ENCODE measurements at places on chromosomes 11 and 22. TPM values are rescaled to one million over a fixed set of nuclear protein-coding genes. Genes with fewer than 3 reads are reported as not detected.

- H3K4me3 ChIP-seq: no peak overlapping the region
- no peak for DNase-seq
- H3K36me3 ChIP-seq: peaks cover 61% of the 10 kb centered on the region
- peaks cover 2% of the 10 kb centered on the region for H3K4me1 ChIP-seq
- H3K27ac ChIP-seq: no peak overlapping the region
Measured at GRCh38 chr11:62137276-62137861, 13.6 kb downstream of the INCENP start.

- H3K27me3 ChIP-seq: no peaks in the 10 kb centered on the region
- H3K27ac ChIP-seq: no peak overlapping the region
- no peaks in the 10 kb centered on the region for H3K4me1 ChIP-seq
- H3K4me3 ChIP-seq: no peak overlapping the region
Measured at GRCh38 chr22:47201996-47202818, 439.8 kb downstream of the TBC1D22A start.

- H3K27me3 ChIP-seq: no peaks in the 10 kb centered on the region
- no peak overlapping the region for H3K27ac ChIP-seq
- H3K36me3 ChIP-seq: no peaks in the 10 kb centered on the region
Measured at GRCh38 chr11:69320756-69321741, 27.1 kb downstream of the MYEOV start.

- no peak overlapping the region for H3K4me3 ChIP-seq
- peaks cover 23% of the 10 kb centered on the region for H3K27me3 ChIP-seq
- H3K4me1 ChIP-seq: no peaks in the 10 kb centered on the region
- DNase-seq: no peak
Measured at GRCh38 chr11:125258291-125259032, 93.9 kb downstream of the PKNOX2 start.

GRCh38 chr22:30459181-30460052 is 12.4 kb downstream of the SEC14L3 start:
- peaks cover 11% of the 10 kb centered on the region for H3K27me3 ChIP-seq
- H3K4me1 ChIP-seq: no peaks in the 10 kb centered on the region
- H3K36me3 ChIP-seq: no peaks in the 10 kb centered on the region
- no peak overlapping the region for H3K27ac ChIP-seq
- no peak for DNase-seq

DNA sequence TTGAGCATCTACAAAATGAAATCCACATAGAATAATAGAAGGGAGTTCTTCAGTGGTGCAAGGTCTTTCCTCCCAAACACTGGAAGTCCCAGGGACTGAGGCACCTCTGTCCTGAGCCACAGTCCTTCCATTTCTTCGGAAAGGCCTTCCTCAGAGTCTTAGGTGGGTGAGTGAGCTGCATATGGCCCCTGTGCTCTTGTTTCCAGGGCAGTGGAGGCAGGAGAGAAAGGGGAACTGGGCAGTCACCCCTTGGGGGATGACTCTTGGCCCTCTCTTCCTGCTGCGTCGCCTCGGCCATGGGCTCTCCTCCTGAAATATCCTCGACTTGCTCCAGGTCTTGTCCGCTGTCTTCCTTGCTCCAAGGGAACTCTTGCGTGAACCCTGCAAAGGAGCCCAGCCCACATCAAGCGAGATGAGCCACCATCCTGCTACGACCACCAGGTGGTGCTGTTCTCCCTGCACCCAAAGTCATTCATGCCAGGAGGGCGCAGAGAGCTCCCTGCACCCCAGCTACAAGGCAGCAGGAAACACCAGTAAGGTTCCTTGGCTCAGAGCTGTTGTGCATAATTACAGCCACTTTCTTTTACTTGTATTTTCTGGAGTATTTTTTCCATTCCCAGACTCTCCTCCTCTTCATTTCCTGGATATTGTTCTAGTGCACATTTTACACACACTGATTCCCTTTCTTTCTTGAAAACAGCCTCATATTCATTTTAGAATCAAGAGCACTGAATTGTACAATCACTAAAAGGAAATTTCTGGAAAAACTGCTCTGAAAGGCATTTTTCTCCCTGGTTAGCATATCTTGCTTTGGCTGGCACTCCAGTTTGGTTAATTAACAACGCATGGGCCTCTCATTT is 397.8 kb downstream of the OPCML start:
- no peaks in the 10 kb centered on the region for H3K4me1 ChIP-seq
- H3K36me3 ChIP-seq: no peaks in the 10 kb centered on the region
- H3K27ac ChIP-seq: no peak overlapping the region
- H3K4me3 ChIP-seq: no peak overlapping the region
- no peak for DNase-seq

DNA sequence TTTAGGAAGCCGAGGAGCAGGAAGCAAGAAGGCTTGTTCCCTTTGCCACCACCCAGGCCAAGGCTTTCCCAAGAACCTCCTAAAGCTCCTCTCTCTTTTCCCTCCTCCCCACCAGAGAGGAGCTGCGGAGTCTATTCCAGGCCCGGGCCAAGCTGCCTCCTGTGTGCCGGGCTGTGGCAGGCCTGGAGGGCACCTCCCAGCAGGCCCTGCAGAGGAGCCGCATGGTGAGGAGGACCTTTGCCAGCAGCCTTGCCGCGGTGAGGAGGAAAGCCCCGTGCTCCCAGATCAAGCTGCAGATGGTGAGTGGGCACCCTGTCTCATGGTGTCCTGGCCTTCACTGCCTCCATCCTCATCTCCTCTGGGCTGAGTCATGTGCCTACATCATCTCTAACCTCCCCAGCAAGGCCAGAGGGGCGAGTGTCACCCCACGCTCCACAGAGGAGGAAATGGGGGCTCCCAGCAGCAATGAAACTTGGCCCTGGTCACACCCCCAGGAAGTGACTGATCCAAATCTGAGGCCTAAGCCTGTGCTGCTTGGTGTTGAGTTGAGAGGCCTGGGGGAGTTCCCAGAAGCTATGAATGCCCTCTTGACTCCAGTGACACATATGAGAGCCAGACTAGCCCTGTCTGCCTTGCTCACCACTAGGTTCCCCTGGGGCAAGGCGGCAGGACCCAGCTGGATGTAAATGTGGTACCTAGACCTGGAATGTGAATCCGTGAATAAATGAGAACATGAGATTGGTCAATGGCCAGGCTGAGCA is 104.2 kb downstream of the MYO18B start:
- H3K4me1 ChIP-seq: no peaks in the 10 kb centered on the region
- peaks cover 2% of the 10 kb centered on the region for H3K27me3 ChIP-seq
- no peaks in the 10 kb centered on the region for H3K36me3 ChIP-seq
- DNase-seq: no peak
- H3K4me3 ChIP-seq: no peak overlapping the region

GRCh38 chr11:119832202-119832935 is 103.4 kb upstream of the NECTIN1 start:
- no peak overlapping the region for H3K27ac ChIP-seq
- no peaks in the 10 kb centered on the region for H3K36me3 ChIP-seq
- H3K27me3 ChIP-seq: peaks cover 28% of the 10 kb centered on the region
- no peak overlapping the region for H3K4me3 ChIP-seq
- DNase-seq: no peak

- H3K4me1 ChIP-seq: no peaks in the 10 kb centered on the region
- no peak overlapping the region for H3K27ac ChIP-seq
Measured at GRCh38 chr11:132471466-132471865, 1060.8 kb downstream of the OPCML start.

GRCh38 chr11:38547462-38547861 is 1949.4 kb upstream of the RAG2 start:
- H3K27me3 ChIP-seq: no peaks in the 10 kb centered on the region
- no peak overlapping the region for H3K27ac ChIP-seq
- no peak for DNase-seq
- H3K4me1 ChIP-seq: no peaks in the 10 kb centered on the region
- H3K36me3 ChIP-seq: no peaks in the 10 kb centered on the region
- no peak overlapping the region for H3K4me3 ChIP-seq

DNA sequence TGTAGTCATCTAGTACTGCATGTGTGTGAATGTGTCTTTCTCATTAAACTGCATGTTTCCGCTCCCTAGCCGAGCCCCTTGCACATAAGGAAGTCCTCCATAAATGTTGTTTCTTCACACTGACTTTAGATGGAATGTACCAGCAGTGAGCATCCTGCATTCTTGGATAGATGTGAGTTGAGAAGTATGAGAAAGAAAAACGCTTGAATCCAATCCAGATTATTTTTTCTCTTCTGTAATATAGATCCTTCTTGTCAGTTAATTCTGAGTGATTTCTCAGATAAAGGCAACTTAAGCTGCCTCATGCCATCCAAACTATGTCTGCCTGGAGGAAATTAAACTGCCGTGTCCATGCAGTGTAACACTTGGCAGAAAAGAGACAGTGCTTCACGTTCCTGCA is 268.1 kb upstream of the ISX start:
- no peaks in the 10 kb centered on the region for H3K36me3 ChIP-seq
- no peaks in the 10 kb centered on the region for H3K4me1 ChIP-seq
- no peak overlapping the region for H3K27ac ChIP-seq

- no peak overlapping the region for H3K4me3 ChIP-seq
- no peak for DNase-seq
- H3K36me3 ChIP-seq: no peaks in the 10 kb centered on the region
- no peaks in the 10 kb centered on the region for H3K4me1 ChIP-seq
- no peaks in the 10 kb centered on the region for H3K27me3 ChIP-seq
- no peak overlapping the region for H3K27ac ChIP-seq
Measured at GRCh38 chr11:80261776-80262175, 820.9 kb upstream of the TENM4 start.

DNA sequence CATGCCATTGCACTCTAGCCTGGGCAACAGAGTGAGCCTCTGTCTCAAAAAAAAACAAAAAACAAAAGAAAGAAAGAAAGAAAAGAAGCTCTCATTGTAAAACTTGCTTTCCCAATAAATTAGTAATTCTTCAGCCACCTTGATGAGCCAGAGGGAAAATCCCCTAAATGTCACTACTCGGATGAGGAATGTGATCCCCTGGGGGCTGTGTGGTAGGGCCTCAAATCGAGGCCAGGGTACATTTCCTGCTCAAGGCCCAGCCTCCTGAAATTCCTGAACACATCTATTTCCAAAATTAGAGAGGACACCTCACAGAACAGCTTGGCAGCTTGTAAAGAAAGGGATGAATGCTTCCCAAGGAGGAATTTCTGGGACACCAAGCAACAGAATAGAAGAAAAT is 147.1 kb upstream of the SESN3 start:
- no peaks in the 10 kb centered on the region for H3K4me1 ChIP-seq
- no peak overlapping the region for H3K27ac ChIP-seq
- no peaks in the 10 kb centered on the region for H3K27me3 ChIP-seq
- no peak overlapping the region for H3K4me3 ChIP-seq

GRCh38 chr11:130774703-130775102 is 141.6 kb downstream of the SNX19 start:
- no peak for DNase-seq
- H3K27me3 ChIP-seq: peaks cover 5% of the 10 kb centered on the region
- H3K27ac ChIP-seq: no peak overlapping the region
- no peak overlapping the region for H3K4me3 ChIP-seq

DNA sequence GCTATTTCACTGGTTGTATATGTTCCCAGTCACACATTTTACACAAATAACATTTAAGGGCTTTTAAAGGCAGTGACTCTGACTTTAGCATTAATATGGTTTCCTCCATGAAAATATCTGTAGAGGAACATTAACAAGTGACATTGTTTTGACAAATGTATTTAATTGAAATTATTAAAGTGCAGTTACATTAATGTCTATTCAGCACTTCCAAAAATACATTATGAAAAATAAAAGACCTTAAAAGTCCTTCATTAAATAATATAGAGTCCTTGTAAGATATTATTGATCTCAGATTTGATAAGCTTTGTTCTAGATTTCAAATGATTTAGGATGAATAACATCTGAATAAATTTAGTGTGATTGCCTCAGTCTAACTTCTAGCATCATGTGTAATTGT is 951.9 kb upstream of the CHORDC1 start:
- no peak overlapping the region for H3K4me3 ChIP-seq
- no peaks in the 10 kb centered on the region for H3K27me3 ChIP-seq
- no peaks in the 10 kb centered on the region for H3K36me3 ChIP-seq
- no peaks in the 10 kb centered on the region for H3K4me1 ChIP-seq
- no peak for DNase-seq

- H3K36me3 ChIP-seq: no peaks in the 10 kb centered on the region
- H3K4me3 ChIP-seq: no peak overlapping the region
- H3K4me1 ChIP-seq: no peaks in the 10 kb centered on the region
- DNase-seq: no peak
Measured at GRCh38 chr11:32055861-32056260, 35.0 kb upstream of the RCN1 start.

- no peaks in the 10 kb centered on the region for H3K27me3 ChIP-seq
- no peak for DNase-seq
- H3K4me3 ChIP-seq: peak overlapping the region; percentile 61
- H3K36me3 ChIP-seq: no peaks in the 10 kb centered on the region
- peaks cover 49% of the 10 kb centered on the region for H3K4me1 ChIP-seq
Measured at GRCh38 chr22:49935561-49935960, 17.1 kb downstream of the CRELD2 start.

DNA sequence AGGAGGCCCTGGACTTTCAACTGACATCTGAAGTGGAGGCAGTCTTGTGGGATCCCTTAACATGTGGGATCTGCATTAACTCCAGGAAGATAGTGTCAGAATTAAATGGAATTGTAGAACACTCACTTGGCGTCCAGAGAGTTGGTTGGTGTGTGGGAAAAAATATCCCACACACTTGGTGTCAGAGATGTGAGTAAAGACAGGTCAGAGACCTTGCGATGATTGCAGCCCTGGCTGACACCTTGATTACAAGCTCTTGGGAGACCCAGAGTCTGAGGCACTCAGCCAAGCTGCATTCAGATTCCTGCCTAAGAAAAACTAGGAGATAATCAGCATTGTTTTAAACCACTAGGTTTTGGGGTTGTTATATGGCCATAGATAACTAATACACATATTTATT is 7.2 kb upstream of the TPCN2 start:
- H3K4me1 ChIP-seq: peaks cover 14% of the 10 kb centered on the region
- peaks cover 12% of the 10 kb centered on the region for H3K27me3 ChIP-seq
- no peaks in the 10 kb centered on the region for H3K36me3 ChIP-seq

DNA sequence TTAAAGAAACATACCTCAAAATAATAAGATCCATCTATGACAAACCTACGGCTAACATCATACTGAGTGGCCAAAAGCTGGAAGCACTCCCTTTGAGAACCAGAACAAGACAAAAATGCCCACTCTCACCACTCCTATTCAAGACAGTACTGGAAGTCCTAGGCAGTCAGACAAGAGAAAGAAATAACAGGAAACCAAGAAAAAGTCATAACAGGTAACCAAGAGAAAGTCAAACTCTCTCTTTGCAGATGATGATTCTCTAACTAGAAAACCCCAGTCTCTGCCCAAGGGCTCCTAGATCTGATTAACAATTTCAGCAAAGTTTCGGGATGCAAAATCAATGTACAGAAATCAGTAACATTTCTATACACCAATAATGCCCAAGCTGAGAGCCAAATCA is 35.6 kb downstream of the TMEM123 start:
- no peak overlapping the region for H3K4me3 ChIP-seq
- H3K27me3 ChIP-seq: no peaks in the 10 kb centered on the region
- no peak for DNase-seq
- peaks cover 69% of the 10 kb centered on the region for H3K4me1 ChIP-seq
- H3K36me3 ChIP-seq: peaks cover 56% of the 10 kb centered on the region

The POLD3 gene
- 14.9 TPM for total RNA-seq

The GPHA2 gene
- 0.33 TPM for total RNA-seq

The MADD gene
- total RNA-seq: 60.9 TPM

The CARD16 gene
- 31.5 TPM for total RNA-seq

The CECR2 gene
- 1.6 TPM for total RNA-seq

The KRTAP5-2 gene
- total RNA-seq: not detected

The JHY gene
- total RNA-seq: 2.2 TPM

The NLRP10 gene
- total RNA-seq: not detected

The ROBO4 gene
- not detected for total RNA-seq

The AHNAK gene
- 246 TPM for total RNA-seq

The CRYAB gene
- not detected for total RNA-seq
